ENCODE measurements at places on chromosomes 1 and 21.

DNA sequence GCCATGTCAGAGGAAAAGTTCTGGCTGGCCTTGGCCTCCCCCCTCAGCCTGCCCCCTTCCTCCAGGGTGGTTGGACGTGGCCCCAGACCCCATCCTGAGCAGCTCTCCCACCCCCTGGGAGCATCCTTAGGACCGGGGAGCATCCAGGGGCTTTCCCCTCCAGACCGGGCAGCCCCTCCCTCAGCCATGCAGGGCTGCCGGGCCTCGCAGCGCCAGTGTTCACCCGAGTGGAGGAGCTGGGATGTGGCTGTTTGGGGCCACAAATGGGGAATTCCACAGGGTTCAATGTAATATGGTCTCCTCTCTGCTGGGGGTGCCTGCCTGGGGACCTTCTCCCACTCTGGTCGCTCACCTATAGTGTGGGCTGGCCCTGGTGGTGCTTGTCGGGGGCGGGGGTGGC lies 4.2 kb upstream of the PFKL start:
- no peak for DNase-seq

DNA sequence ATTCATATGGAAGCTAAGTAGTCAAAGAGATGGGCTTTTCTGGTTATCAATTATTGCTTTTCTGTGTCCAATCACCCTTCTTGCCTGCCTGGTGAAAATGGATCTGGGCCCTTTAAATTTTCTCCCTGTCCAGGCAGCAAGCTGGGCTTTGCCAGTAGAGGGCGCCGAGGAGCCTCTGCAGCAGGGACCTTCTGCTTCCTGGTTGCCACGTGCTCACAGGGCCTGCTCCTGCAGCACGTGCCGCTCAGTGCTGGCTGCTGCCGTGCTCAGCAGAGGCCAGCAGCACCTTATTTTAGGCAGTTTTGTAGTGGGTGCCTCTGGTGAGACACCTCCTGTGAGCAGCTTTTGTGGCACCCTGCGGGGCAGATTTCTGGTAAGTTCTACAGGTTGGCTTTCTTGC lies 4.0 kb downstream of the ACTL8 start:
- DNase-seq, result peak; percentile 4

- DNase-seq, result no peak
These were observed 9.0 kb downstream of the A3GALT2 start for GRCh38 chr1:33311706-33312412.

- no peak for DNase-seq
These were observed 103.4 kb downstream of the ETS2 start for GRCh38 chr21:38909109-38909508.

DNA sequence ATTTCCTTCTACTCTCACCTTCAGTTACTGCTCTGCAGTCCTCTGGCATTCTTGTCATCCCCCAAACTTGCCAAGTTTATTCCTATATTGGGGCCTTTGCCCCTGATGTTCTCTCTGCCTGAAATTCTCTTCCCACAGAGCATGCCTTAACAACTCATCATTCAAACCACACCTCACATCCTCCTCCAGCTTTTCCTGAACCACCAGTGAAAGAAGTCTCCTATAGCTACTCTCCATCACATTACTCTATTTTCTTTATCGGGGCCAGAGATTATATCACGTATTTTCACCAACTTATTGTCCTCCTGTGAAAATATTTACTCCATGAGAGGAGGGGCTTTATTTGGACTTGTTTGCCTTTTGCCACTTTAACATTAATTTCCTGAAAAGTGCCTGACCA lies 32.1 kb downstream of the EXTL2 start:
- DNase-seq, result no peak

DNA sequence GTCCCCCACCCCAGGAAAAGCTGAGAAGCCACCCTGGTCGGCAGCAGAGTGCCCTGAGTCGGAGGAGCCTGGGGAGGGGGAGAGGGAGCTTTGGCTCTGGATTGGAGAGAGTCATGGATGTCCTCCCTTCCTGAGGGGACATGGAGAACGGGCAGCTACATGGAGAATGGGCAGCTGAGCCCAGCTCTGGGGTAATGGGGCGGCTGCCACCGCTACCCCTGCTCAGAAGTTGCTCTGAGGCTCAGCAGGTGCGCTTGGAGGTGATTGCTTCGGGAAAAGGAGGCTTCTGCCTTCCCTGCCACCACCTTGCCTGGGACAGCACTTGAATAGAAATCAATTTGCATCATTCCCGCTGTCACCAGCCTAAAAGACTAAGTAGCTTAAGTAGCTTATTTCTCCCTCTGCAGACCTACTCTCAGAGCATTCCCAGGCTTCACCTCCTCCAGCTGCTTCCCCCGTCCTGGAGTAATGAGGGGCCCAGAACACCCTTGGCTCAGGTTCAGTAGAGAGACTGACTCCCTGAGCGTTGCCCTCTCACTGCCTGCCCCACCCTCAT lies 8.3 kb downstream of the DISP3 start:
- no peak for DNase-seq

DNA sequence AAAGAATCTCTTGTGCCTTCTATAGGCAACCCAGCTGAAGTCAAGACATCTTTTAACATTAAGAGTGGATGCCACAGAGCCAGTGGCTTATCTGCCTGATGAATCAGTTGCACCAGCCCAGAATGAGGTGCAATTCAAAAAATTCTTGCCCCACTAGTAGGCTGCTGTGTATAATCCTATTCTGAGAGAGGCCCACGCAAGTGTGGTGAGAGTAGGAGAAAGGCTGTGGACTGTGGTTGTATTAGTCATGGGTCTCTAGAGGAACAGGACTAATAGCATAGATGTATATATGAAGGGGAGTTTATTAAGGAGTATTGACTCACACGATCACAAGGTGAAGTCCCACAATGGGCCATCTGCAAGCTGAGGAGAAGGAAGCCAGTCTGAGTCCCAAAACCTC lies 216.4 kb downstream of the LTN1 start:
- no peak for DNase-seq

- DNase-seq, result no peak
These were observed 271.6 kb downstream of the TRABD2B start for GRCh38 chr1:47725511-47725991.

GRCh38 chr1:22906968-22907367 lies 65.7 kb downstream of the LACTBL1 start:
- DNase-seq, result no peak

- DNase-seq, result no peak
These were observed 19.8 kb upstream of the DESI2 start for GRCh38 chr1:244633140-244633539.

- no peak for DNase-seq
These were observed 21.6 kb upstream of the POFUT2 start for GRCh38 chr21:45309069-45309986.

GRCh38 chr1:145778146-145778540 lies 45.8 kb downstream of the RNF115 start:
- DNase-seq, result no peak

DNA sequence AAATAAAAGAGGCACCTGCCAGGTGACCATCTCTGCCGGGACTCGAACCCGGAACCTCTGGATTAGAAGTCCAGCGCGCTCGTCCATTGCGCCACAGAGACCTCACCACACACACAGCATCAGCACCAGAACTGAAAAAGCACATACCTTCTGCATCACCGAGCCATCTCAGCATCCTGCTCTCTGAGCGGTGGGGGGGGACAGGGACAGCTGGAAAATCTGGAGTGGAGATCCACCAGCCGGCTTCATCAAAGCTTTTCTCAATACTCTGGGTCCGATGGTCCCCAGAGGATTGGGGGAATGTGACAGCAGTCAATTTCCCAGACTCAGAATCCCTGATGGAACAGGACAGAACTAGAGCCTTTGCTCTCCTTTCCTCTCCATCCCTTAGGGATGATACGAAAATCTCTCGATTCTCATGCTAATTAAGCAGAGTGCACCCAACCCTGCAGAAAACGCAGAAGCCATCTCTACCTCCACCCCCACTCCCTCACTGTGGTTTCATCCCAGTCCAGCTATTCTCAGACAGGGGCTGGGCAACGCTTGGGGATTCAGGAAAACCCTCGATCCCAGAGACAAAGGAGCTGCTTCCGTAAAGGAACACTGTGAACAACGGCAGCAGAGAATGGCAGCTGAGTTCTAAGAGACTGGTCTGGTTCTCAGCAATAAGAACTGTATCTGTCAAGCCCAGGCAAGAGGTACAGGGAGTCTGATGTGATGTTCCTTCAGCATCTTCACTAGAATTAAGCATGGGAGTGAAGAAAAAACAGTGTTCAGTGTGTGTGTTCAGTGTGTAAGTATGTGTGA lies 29.6 kb upstream of the CADM3 start:
- no peak for DNase-seq

- DNase-seq, result no peak
These were observed 60.7 kb upstream of the ITPKB start for GRCh38 chr1:226799634-226800281.

DNA sequence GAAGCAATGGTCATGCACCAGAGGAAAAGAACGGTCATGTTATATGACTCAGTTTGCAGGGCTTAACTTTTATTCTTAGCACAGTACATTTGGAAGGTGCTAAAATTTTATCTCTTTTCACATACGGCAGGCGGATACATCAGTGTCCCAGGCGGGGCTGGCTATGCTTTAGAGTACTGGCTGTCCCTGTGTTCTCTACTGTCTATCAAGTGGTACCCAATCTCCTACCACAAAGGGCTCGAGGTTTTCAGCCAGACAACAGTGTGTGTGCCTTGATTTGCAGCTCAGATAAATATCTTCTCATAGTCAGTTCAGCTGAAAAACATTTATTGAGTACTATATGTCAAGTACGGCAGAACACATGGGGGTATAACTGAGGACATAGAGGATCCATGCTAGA lies 65.3 kb downstream of the URB2 start:
- no peak for DNase-seq

GRCh38 chr1:231021540-231022031 lies 18.5 kb downstream of the FAM89A start:
- no peak for DNase-seq

- no peak for DNase-seq
These were observed 7.1 kb upstream of the CD101 start for GRCh38 chr1:116994411-116994810.

GRCh38 chr1:24999906-25000305 lies 69.8 kb upstream of the RUNX3 start:
- DNase-seq, result no peak

DNA sequence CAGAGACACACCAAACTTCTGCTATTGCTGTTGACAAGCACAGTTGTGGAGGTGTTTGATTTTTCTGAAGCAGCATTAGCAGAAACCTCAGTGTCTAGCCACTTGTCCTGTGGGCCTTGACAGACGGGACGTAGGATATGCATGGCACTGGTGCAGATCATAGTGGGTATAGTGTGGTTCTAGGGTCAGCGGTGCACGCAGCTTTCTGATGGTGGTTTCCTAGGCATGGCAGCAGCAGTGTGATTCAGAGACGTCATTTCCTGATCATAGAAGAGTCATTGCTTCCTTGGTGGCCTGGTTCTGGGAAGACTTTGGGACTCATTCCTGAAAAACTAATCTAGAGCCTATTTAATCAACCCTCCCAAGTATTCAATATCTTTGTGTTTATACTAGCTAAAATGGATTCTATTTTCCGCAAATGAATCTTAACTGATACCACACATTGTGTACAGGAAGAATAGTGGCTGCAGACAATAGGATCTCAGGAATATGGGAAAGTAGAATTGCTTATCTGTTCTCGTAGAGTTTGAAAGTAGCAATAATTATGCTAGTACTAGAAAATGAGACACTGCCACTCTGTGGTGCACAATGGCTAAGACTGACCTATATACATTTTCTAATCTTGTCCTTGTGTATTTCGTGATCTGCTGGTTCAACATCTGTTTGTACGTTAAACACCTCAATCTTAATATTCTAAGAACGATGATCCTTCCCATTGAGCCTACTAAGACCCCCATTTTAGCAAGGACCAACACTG lies 2.8 kb upstream of the USP1 start:
- DNase-seq, result no peak

GRCh38 chr1:247077213-247077612 lies 1.4 kb downstream of the ZNF670 start:
- no peak for DNase-seq

- DNase-seq, result no peak
These were observed 11.6 kb upstream of the NCMAP start for GRCh38 chr1:24544239-24544638.

GRCh38 chr1:236736761-236737160 lies 50.5 kb downstream of the ACTN2 start:
- no peak for DNase-seq

- no peak for DNase-seq
These were observed 93.9 kb downstream of the ADAMTS1 start for GRCh38 chr21:26751305-26751704.

- peak; percentile 89 for DNase-seq
These were observed 28.4 kb downstream of the TRIM11 start for GRCh38 chr1:228378090-228378872.

DNA sequence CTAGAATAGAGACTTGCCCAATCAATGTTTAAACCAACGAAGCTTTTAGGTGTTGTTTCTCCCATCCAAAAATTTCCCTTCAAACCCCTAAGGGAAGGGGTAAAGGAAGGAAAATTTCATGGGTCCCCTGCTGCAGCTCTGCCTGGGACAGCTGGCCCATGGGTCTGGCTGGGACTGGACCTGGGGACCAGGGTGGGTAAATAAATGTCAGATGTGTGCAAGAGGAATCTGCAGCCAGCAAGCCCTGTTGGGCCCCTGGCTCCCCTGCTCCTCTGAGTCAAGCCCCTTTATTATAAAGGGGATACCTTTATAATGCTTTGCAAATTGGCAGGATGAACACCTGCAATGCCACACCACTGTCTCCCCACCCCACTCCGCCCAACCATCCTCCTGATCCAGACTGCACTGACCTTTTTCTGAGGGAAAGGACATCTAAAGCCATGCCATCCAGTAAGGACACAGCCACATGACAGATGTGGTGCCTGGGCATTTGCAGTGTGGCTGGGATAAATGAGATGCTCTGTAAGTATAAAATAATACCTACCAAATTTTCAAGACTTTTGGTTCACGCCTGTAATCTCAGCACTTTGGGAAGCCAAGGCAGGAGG lies 1.9 kb upstream of the TMEM125 start:
- no peak for DNase-seq

DNA sequence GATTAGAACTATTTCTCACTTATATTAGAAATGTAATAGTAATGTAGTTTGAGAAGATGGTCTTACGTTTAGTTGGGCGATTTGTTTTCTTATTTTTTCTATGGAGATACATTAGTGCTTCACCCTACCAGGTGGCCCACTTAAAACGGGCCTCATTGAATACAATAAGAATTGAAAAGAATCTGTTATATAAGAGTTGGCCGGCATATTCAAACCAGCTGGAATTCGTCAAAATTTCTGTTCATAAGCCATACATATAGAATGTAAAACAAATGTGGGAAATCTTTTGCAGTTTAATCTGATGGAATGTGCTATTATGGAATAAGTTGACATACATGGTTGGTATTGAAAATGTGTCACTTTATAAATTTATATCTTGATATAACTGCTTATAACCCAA lies 96.4 kb upstream of the C1orf105 start:
- DNase-seq, result no peak
